ENCODE measurements at places on chromosomes 2 and 18.
A peak's percentile ranks its signal among the peaks of the same experiment; 100 is the strongest.

DNA sequence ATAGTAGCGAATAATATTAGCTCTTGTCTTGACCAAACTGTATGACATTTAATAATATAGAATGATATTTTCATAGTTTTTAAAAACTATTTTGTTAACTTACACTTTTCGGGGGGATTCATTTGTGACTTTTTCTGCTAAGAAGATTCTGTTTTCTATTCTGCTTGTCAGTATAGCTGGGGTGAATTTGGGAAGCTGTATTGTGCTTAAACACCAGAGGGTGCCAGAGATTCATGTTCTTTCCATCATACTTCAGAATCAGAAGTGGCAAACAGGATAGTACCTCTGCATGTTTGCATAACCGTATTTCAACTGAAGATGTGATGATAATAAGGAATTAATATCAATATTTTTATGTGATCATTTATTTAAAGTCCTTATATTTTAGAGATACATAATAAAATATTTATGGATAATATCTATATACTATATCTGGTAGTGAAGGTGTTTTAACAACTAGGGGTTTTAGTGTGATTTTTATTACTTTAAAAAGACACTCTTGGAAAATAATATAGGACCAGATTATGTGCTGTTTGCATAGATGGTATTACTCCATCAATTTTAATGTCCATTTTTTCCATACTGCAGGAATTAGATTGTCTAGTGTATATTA lies 81.0 kb downstream of the TAF4B start:
- DNase-seq: no peak

DNA sequence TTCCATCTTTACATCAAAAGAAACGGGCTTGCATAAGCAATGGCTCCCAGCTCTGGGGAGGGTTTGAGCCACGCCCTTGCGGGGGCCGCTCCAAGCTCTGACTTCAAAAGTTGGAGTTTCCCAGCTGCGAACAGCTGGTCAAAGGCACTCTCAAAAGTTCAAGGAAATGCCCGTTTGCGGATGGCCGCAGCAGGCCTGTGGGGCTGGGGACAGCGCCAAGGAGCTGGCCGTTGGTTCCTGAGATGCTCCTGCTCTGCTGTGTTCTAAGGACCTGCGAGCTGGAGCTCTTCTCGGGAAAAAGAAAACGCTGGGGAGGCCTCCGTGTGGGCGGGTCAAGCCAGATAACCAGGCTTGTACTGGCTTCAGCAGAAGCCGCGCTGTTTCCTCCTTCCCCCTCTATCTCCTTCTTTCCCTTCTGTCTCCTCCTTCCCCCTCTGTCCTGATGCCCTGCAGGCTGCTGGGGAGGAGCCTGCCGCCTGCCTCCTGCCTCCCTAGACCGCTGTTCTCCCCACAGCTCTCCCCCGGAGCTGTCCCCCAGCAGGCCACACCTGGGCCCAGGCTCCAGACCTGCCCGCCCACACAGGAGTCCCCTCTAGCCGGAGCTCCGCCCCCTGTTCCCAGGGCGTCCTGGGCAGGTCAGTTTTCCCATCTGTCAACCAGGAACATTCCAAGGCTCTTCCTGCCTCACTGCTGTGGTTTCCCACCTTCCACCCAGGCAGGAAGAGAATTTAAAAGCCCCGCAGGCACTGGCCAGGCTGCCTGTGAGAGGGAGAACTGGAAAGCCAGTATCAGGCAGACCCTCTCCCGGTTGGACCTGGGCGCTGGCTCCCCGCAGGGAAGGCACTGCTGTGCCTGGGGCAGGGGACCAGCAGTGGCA lies 14.1 kb downstream of the KLF11 start:
- DNase-seq: no peak

GRCh38 chr2:233130481-233131020 lies 70.4 kb downstream of the INPP5D start:
- no peak for DNase-seq

DNA sequence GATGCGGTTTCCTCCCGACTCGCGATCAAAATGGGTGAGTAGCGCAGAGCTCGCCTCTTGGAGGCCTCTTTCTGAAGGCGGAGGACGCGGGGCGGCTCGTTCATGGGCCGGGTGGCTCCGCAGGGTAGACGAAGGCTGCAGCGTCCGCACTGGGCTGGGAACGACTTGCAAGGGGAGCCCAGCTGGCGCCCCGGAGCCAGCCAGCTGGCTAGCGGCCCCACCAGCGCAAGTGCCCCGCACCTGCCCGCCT lies 328 bp upstream of the PASK start:
- no peak for DNase-seq

- DNase-seq: no peak
Observed at GRCh38 chr18:31446854-31447253, 687 bp upstream of the DSG3 start.

DNA sequence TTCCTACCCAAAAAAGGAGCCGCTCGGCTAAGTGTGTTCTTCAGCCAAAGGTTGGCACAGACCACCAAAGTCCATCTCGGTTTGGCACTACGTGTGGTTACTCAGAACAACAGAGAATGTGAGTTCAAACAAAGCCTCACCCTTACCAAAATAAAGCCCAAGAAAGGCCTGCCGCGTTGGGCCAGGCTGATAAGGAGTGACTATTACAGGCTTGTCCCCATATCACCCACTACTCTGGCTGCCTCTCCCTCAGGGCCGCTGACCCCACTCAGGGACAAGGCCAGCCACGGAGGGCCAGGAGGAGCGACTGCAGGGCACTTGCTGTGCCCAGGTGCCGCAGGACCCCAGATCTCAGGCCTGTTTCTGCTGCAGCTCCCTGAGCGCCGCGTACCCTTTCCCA lies 13.8 kb downstream of the HS1BP3 start:
- no peak for DNase-seq

- no peak for DNase-seq
Observed at GRCh38 chr2:198337368-198337767, 533.0 kb downstream of the PLCL1 start.

GRCh38 chr2:205358351-205358815 lies 323.9 kb upstream of the NRP2 start:
- no peak for DNase-seq

GRCh38 chr2:85777441-85777861 lies 23.7 kb downstream of the ATOH8 start:
- DNase-seq: no peak

GRCh38 chr2:164151522-164151921 lies 415.7 kb upstream of the FIGN start:
- DNase-seq: no peak

GRCh38 chr2:62370321-62371250 lies 135.4 kb downstream of the TMEM17 start:
- DNase-seq: no peak

DNA sequence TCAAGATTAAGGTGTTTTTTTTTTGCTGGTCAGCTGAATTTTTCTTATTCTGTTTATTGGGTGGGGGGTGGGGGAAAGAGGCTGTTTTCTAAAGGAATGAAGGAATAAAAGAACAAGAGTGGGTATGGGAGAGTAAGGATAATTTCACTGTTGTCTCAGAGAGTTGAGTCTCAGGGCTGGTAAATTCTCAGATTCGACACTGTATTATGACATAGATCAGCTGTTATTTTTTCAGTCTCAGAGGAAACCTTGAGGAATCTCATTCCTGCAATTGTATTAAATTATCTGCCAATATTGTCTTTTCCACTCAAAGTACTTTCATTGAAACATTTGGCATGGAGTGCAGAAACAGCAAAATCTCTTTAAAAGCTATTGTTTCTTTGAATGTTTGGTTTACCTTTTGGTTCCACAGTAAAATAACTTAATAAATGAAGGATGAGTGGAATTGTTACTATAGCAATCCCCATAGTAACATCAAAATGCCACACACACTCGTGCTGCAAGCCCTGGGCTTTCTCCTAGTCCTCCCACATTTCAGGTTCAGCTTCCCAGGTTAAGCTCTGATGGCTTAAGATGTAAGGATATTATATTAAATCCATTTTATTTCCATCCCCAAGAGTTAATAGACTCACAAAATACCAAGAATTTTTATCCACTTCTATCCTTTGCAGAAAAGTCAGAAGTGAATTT lies 478.7 kb upstream of the TCF4 start:
- no peak for DNase-seq

DNA sequence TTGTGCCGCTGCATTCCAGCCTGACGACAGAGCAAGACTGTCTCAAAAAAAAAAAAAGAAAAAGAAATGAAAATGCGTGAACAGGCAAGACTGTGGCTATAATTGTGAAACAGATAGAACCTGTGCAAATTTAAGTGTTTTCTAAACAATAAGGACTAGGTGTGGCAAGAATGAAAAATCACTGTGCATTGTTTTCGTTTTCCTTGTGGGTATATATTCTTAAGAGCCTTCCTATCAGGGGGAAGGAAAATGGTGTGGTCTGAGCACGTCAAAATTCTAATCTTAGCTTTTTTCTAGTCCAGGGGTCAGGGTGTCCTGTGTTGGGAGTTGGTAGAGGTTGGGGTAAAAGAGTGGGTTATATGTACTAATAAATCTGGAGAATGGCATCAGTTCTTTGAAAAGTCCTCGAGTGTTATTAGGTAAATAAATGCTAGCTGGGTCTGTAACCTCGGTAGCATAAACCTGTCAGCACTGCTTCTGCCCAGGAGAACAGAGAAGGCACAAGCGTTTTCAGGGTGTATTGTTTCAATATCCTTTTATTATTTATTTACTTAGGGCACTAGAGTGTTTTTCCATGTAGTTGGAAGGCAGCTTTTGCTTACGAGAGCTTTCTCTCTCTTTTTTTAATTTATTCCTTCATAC lies 11.6 kb downstream of the ATP6V1C2 start:
- no peak for DNase-seq

- DNase-seq: no peak
Observed at GRCh38 chr2:211457325-211457724, 900.9 kb downstream of the CPS1 start.

DNA sequence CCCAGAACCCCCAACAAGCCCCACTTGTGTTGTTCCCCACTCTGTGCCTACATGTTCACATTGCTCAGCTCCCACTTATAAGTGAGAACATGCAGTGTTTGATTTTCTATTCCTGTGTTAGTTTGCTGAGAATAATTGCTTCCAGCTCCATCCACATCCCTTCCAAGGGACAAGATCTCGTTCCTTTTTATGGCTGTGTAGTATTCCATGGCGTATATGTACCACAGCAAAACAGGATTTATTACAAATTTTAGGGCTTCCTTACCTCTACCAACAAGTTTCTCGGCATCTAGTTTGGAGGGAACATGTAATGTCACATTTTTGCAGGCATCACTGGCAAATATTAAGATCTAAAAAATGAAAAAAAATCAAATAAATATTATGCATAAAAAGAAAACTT lies 8.9 kb downstream of the DSC2 start:
- no peak for DNase-seq

- no peak for DNase-seq
Observed at GRCh38 chr2:240155745-240156390, 15.4 kb upstream of the OTOS start.

- peak; percentile 86 for DNase-seq
Observed at GRCh38 chr2:231714639-231715498, 6.5 kb downstream of the PTMA start.

- peak; percentile 35 for DNase-seq
Observed at GRCh38 chr2:191245869-191246531, 796 bp downstream of the MYO1B start.

GRCh38 chr2:46298522-46299353 lies 1.5 kb downstream of the EPAS1 start:
- peak; percentile 33 for DNase-seq

- no peak for DNase-seq
Observed at GRCh38 chr2:203594541-203594940, 59.4 kb upstream of the RAPH1 start.

DNA sequence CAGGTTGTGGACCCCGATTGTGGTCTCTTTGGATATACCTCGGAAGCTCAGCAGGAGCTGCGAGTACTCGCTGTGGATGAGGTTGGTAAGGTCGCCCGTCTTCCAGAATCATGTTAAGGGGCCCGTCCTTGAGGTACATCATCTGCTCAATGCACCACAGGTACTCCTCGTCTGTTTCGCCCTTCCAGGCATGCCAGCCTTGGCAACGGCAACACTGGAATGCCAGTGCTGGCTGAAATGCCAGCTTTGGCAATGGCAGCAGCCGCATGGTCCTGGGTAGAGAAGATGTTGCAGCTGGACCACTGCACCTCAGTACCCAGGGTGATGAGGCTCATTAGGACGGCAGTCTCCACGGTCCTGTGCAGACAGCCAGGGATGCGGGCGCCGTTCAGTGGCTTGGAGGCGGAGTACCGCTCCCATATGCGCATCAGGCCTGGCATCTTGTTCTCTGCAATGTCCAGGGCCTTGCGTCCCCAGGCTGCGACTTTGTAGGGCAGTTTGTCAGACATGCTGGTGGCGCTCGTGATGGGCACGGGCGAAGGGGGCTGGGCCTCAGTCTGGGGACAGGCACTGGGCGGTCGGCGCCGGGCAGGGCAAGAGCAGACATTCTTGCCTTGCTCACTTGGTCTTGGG lies 122.2 kb upstream of the NXPH2 start:
- no peak for DNase-seq

- peak; percentile 64 for DNase-seq
Observed at GRCh38 chr18:59988098-59988706, 88.4 kb downstream of the PMAIP1 start.

- no peak for DNase-seq
Observed at GRCh38 chr2:168345601-168346000, 98.2 kb upstream of the STK39 start.

- no peak for DNase-seq
Observed at GRCh38 chr18:63801343-63801742, 26.1 kb downstream of the SERPINB7 start.

GRCh38 chr2:240431661-240432424 lies 3.6 kb upstream of the GPC1 start:
- DNase-seq: no peak

DNA sequence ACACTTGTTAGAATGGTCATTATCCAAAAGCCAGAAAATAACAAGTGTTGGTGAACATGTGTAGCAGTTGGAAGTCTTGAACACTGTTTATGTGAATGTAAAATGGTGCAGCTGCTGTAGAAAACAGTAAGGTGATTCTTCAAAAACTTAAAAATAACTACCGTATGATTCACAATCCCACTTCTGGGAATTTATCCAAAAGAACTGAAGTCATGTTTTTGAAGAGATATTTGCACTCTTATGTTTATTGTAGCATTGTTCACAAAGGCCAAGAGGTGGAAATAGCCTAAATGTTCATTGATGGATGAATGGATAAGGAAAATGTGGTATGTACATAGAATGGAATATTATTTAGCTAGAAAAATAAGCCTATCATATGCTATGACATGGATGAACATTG lies 6.3 kb upstream of the SPP2 start:
- DNase-seq: no peak

- DNase-seq: no peak
Observed at GRCh38 chr2:178908810-178909209, 101.6 kb upstream of the TTN start.

- no peak for DNase-seq
Observed at GRCh38 chr18:80193701-80194100, 53.6 kb downstream of the PARD6G start.

GRCh38 chr2:20092226-20092900 lies 40.9 kb upstream of the LAPTM4A start:
- no peak for DNase-seq

DNA sequence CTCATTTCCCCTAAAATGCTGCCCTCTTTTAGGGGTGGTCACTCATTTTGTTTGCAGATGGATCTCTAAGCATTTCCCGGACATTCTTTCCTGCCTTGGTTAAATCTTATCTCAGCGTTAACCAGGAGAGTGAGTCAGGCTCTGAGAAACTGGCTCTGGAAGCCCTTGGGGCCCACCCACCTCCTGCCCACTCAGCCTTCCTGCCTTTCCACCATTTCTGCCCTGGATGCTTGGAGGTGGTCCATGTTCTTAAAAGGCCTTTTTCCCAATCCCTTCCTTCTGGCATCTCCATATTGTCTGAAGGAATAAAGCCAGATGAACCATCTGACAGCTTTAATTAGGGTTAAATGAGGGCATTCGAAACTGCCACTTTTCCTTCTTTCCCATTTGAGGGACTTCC lies 9.5 kb downstream of the HK2 start:
- no peak for DNase-seq
